ENCODE measurements at places on chromosomes 3 and 15.

GRCh38 chr3:76132154-76132470 is 346.8 kb upstream of the ZNF717 start:
- no peak for DNase-seq

DNA sequence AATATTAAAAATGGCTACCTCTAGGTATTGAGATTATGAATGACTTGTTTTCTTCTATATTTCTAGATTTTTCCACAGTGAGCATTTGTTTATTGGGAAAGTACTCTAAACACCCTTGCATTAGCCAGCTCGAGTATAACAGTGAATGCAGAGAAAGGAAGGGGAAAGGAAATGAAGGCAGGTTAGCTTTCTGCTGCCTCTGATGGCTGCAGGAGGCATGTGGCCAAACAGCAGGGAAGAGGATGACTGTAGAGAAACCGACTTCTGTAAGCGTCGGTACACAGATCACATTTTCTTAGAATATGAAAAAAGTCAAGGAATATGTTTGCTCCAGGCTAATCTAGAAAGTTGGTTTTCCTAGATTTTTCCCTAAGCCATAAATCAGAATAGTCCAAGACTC is 19.8 kb downstream of the GNB5 start:
- DNase-seq = no peak

DNA sequence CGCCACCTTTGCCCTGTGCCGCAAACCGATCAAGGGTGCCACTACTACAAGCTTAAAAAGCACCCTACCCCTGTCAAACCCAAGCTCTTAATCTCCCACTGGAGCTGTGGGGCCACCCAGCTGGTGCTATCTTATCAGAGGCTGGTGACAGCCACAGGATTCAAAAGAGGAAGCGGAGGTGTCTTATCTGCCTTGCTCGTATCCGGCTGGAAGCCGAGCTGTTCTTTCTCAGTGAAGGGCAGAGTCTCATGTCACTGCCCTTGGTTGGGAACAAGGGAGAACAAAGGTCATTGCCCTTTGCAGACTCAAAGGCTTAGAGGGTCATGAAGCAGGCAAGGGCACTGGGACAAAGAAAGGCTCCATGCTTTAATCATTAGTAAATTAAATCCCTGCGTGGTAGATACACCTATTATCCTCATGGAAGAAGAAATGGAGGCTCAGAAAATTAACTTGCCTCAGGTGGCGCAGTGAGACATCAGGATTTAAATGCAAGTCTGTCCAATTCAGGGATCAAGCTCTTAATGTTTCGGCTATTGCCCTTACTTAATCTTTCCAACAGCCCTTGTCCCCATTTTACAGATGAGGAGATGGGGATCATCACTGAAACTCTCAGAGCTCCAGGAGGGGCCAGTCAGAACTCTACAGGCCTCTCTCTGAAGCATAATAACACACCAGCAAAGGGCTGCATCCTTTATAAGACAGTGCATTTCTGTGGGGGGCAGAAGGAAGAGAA is 360.0 kb upstream of the PROK2 start:
- no peak for DNase-seq

DNA sequence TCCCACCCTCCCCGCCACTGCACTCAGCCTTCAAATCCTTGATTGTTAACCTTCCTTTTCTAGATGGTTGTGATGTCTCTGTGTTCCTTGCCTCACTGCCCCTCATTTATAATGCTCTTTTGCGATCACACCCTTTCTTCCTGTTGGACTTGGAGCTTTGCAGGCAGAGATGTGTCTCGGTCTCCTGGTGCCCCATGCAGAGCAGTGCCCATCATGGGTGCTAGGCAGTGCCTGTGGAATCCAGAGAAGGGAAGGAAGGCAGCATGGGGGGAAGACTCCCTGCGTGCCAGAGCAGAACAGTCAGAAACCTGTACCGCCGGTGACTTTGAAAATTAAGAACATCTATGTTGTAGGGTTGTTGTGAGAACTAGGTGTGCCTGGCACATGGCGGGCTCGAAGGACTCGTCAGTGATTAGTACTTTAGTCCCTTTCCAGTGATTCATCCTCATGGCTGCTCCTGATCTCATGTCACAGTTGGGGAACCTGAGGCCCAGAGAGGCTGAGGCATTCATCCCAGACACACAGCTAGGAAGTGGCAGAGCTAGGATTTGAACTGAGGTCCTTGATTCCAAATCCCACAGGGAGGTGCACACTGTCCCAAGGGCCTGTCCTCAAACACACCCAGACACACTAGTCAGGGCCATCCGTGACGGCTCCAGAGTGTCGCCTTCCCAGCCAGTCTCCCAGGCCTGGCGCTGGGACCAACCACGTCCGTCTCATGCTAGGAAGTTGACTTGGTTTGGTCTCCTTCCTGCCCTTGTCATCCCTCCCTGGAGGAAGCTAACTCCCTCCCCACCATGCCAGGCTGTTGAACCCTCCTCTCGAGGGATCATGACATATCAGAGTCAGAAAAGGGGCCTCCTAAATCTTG is 58.3 kb downstream of the SMAD6 start:
- DNase-seq = no peak

GRCh38 chr3:175267561-175267960 is 408.4 kb downstream of the NAALADL2 start:
- no peak for DNase-seq

DNA sequence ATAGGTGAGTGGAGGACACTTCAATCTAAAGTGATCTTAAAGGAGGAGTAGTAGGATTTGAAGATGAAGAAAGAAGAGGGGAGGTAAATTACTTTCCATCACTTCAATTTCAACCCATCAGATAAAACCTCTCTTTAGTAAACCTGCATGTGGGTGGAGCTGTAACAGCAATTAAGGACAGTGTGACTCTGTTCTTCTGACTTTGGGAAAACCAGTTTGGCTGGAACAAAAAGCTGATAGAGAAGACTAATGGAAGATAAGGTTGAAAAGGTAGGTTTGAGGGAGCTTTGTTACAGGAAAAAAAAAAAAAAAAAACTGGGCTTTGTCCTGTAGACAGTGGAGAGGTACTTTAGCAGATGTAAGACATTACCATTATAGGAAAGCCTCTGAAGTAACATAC is 4.5 kb upstream of the GSK3B start:
- no peak for DNase-seq

Measured in activated CD8-positive, alpha-beta memory T cell treated with anti-CD3 and anti-CD28 coated beads for 1 hour (primary cell).